ENCODE measurements at places on chromosomes 5 and 9.

DNA sequence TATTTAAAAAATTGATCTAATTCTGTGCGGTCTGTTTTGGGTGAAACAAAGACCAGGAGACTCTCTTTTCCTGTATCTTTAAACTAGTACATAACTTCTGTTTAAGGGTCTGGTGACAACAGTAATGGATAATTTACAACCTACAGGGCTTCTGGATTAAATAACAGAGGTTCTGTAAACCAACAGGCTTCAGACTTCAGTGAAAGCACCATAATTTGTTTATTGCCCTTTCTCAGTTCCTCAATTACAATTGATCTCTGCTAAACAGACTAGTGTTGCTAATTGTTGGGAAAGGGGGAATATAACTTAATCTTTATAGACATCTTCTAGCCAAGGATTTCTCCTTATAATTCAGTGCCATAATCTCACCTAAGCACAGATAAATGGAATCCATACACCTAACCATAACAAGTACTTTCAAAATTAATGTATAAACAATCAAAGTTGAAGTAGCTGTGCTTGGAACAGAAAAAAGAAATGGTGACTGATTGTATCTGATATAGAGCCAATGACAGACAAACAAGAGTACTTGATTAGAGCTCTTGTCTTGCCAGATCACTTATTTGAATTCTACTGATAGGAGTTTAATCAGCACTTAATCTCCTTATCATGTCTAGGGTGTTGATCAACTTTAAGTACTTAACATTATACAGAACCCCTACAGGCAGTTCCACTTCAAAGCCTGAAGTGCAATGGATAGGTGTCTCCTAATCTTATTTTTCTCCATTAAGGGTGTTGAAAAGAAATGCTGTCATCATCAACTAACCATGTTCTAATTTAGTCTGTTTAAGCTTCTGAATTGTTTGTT lies 536.0 kb downstream of the NR2F1-AS1 start:
- DNase-seq: no peak

DNA sequence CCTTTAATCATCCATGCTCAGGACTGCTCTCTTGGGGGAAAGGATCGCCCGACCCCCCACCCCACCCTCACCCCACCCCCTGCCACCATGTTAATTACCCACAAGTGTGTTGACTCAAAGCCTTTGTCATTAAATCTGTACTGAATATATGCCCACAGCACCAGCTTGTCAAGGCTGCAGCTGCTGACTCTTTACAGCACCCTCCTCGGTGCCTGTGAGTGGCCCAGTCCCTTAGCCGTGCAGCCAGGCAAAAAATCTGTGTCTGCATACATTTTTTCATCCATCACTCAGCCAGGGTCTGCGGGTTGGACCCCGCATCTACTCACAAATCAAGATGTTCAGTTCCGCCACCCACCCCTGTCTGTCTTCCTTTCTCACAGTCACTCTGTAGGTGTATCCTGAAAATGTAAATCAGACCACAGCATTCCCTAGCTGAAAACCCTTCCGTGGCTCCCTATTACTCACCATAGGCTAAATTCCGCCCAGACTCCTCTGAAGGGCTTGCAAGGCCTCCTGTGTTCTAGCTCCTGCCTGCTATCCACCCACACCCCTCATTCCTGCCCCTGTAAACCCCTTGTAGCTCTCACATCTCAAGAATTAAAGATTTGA lies 53.7 kb upstream of the KCNIP1 start:
- DNase-seq: no peak

DNA sequence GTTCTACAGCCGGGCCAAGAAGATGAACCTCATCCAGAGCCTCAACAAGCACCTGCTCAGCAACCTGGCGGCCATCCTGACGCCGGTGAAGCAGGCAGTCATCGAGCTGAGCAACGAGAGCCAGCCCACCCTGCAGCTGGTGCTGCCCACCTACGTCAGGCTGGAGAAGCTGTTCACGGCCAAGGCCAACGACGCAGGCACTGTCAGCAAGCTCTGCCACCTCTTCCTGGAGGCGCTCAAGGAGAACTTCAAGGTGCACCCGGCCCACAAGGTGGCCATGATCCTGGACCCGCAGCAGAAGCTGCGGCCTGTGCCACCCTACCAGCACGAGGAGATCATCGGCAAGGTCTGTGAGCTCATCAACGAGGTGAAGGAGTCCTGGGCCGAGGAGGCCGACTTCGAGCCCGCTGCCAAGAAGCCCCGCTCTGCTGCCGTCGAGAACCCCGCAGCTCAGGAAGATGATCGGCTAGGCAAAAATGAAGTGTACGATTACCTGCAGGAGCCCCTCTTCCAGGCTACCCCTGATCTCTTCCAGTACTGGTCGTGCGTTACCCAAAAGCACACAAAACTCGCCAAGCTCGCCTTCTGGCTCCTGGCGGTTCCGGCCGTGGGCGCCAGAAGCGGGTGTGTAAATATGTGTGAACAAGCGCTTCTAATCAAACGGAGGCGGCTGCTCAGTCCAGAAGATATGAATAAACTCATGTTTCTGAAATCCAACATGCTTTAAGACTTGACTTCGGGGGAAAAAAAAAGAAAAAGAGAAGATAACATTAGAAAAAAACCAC lies 28.5 kb downstream of the AMBP start:
- no peak for DNase-seq

DNA sequence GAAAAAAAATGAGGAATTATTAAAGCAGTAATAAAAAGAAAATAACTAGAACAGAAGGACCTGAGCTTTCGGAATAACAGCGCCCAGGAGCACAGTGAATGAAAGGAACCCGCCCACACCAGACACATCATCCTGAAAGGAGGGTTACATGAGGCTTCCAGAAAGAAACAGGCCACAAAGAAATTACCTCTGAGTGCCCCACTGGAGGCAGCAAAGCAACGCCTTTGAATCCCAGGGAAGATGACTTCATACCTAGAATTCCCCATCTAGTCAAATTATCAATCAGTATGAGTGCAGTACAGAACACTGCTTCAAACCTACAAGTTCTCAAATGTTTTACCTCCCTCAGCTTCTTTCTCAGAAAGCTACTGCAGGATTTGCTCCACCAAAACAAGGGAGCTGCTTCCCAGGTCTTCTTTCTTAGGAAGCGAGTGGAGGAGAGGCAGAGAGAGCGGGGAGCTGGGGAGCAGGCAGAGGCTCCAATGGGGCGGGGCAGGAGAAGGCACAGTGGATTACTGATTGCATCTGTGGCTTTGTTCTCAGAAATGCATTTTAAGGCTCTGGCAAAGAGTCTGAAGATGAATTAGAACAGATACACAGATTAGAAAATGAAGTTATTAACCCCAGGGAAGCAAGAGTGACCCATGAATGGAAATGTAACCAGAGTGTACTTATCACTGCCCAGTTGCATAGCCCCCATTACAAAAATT lies 87.1 kb downstream of the SEMA4D start:
- no peak for DNase-seq

GRCh38 chr9:118618849-118619248 lies 750.4 kb downstream of the BRINP1 start:
- DNase-seq: no peak

- no peak for DNase-seq
Measured at GRCh38 chr9:27523141-27523540, 949 bp upstream of the IFNK start.

- no peak for DNase-seq
Measured at GRCh38 chr5:1125030-1125357, 13.1 kb upstream of the SLC12A7 start.

DNA sequence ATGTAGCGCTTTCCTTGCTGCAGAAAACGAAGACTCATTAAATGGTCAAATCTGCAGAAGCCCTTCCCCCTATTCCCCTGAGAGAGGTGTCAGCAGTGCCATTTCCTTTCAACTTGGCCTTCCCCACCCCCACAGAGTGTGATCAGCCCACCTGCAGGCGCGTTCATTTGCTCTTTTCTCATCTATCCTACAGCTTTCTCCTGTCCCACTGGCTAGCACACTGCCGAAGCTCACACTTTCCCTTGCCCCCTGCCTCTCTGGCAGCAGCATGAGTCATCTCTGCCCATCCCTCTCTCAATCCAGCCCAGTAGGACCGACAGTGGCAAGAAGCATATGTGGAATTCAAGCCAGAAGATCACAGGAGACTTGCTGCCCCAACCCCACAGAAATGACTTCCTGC lies 213.8 kb downstream of the FAM114A2 start:
- DNase-seq: no peak

GRCh38 chr5:174378121-174378874 lies 332.8 kb downstream of the NSG2 start:
- DNase-seq: no peak
